ENCODE measurements at places on chromosomes 16 and 17. TPM values are rescaled to one million over a fixed set of nuclear protein-coding genes. Genes with fewer than 3 reads are reported as not detected.

CALCOCO2 gene
- 43.0 TPM for polyA plus RNA-seq

HCRT gene
- not detected for polyA plus RNA-seq

DNA sequence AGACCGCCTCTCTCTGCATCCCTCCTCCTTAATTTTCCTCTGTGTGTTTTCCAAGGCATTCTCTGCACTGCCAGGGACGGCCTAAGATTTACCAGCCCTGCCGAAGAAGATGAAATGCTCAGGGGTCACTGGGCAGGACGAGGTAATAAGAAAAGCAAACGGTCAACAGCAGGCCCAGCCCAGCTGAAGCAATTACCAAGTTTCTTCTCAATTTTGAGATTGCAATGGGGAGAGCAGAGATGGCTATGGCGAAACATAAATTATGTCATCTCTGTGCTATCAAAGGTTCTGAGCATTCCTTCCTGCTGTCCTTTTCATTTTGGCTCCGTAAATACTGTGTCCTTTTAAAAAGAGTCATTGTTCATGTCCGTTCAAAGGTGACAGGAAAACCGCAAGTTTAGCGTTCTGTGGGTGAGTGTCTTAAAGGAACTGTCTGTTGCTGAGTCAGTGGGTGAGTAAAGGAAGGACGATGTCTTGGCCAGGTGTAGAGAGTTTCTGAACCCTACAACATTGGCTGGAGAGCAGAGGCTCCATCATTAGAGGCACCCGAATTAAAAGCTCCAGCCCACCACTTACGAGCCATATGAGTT, 753.9 kb upstream of the EEF2KMT start:
- H3K4me1 ChIP-seq, result no peaks in the 10 kb centered on the region
- H3K36me3 ChIP-seq, result no peaks in the 10 kb centered on the region
- H3K27me3 ChIP-seq, result no peaks in the 10 kb centered on the region
- no peak overlapping the region for H3K4me3 ChIP-seq
- no peak for DNase-seq

DNA sequence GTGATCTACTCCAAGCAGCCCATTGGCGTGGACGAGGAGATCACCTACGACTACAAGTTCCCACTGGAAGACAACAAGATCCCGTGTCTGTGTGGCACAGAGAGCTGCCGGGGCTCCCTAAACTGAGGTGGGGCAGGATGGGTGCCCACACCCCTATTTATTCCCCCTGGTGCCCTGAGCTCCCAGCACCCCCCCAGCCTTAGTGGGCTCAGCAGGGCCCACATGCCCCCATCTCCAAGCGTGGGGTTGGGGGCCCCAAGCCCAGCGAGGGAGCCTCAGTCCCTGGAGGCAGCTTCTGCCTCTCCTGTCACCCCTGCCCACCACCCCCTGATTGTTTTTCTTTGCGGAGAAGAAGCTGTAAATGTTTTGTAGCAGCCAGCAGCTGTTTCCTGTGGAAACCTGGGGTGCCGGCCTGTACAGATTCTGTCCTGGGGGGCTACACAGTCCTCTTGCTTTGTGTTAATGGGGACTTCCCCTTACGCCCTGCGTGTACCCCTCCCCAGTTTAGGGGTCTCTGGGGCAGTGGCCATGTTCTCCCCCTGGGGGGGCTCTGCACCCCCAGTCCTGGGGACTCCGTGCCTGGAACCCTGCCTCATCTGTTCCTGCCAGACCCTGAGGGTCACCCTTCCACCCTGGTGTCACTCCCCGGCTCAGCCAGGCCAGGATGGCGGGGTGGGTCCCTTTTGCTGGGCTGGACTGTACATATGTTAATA, 953 bp upstream of the HSD3B7 start:
- no peak overlapping the region for H3K4me3 ChIP-seq
- H3K36me3 ChIP-seq, result peaks cover 74% of the 10 kb centered on the region
- H3K4me1 ChIP-seq, result peaks cover 10% of the 10 kb centered on the region
- DNase-seq, result no peak
- no peaks in the 10 kb centered on the region for H3K27me3 ChIP-seq

- H3K36me3 ChIP-seq, result no peaks in the 10 kb centered on the region
- H3K27ac ChIP-seq, result no peak overlapping the region
- no peaks in the 10 kb centered on the region for H3K4me1 ChIP-seq
- no peaks in the 10 kb centered on the region for H3K27me3 ChIP-seq
- H3K4me3 ChIP-seq, result no peak overlapping the region
These were observed 196.3 kb downstream of the IRF8 start for GRCh38 chr16:86095131-86095752.

TXNL4B gene
- 6.4 TPM for polyA plus RNA-seq

- H3K4me1 ChIP-seq, result peaks cover 78% of the 10 kb centered on the region
- peaks cover 19% of the 10 kb centered on the region for H3K36me3 ChIP-seq
- peak overlapping the region; percentile 67 for H3K27ac ChIP-seq
- DNase-seq, result peak; percentile 91
These were observed 8.2 kb downstream of the PLCD3 start for GRCh38 chr17:45123930-45124796.

KRTAP2-3 gene
- not detected for polyA plus RNA-seq

DNA sequence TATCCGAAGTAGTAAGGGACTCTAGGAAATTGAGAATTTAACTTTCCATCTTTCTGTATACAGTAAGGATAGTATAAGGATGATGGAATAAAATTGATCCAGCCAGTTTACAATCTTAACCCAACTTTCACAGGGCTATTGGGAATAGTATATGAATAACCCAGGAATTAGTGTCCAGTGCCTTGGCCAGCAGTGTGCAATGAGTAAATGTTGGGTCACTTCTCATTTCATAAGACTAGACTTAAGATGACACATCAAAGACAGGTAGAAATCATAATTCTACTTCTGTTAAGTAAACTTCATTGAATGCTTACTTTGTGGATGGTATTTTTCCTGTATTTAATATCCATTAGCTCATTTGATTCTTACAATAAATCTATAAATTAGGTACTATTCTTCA, 949.6 kb upstream of the GOT2 start:
- DNase-seq, result no peak
- no peak overlapping the region for H3K4me3 ChIP-seq
- no peaks in the 10 kb centered on the region for H3K36me3 ChIP-seq
